ENCODE measurements at places on chromosomes 4 and X. TPM values are rescaled to one million over a fixed set of nuclear protein-coding genes. Genes with fewer than 3 reads are reported as not detected.

DNA sequence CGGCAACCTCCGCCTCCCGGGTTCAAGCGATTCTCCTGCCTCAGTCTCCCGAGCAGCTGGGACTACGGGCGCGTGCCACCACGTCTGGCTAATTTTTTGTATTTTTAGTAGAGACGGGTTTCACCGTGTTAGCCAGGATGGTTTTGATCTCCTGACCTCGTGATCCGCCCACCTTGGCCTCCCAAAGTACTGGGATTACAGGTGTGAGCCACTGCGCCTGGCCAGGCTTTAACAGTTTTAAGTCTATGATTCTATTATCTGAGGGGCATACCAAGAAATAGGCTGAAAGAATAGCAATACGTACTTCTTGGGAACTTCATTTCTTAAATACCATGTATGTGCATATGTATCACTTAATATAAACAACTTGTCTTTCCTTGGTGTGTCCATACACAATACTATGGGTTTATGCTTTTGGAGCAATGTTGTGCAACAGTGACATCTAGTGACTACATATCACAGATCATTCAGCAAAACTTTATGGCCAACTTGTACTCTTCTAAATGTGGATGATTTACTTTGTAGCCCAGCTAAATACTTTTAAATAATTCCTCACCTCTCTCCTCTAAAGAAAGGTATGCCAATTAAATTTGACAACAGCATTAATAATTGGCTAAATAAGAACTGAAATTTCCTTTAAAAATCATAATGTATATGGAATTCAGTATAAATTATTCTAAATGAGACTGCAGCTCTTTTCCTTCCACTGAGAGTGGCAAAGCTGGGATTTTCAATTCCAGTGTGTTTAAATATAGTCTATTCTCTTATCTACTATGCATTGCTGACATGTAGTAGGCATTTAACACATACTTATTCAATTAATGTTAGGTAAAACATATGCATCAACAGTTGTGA is 10.4 kb downstream of the SLC9B1 start:
- DNase-seq, result peak; percentile 86

BEX1 gene
- not detected for total RNA-seq

BEX5 gene
- total RNA-seq, result not detected

DNA sequence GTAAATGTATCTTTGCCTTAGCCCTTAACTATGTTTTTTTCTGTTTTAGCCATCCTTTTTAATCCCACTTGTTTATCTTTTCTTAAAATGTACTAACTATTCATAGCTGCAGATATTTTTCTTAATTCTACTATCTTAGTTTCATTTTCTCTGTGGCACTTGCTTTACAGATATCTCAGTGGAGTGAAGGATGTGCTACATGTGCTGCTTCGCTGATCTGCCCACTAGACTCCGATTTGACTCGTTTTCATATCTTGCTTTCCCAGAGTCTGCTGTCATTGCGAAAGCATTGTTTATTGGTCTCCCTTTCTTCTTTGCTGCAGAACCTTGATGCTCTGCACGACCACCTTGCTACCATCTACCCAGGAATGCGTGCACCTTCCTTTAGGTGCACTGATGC is 30.6 kb downstream of the GUCY1B1 start:
- DNase-seq, result no peak

IL13RA1 gene
- 85.4 TPM for total RNA-seq

DNA sequence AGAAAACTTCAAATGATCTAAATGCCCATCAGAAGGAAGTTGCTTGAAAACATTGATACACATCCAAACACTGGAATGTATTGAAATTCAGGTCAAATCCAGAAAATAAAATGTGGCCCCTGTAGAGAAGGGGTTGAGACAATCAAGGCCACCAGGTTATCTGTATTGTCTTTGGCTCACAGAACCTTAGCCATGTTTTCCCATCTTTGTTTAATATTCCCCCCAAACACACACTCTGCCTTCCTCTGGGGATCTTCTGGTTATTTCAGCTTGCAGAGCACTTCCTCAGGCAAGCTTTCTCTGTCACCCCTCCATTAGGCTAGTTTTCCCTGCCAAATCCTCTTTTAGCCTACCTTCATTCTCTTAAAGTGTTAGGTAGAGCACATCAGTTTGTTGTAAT is 30.5 kb downstream of the PAGE2 start:
- peak; percentile 56 for DNase-seq

ARR3 gene
- total RNA-seq, result not detected

- peak; percentile 7 for DNase-seq
Measured at GRCh38 chrX:111719426-111720210, 38.6 kb downstream of the ALG13 start.

DNA sequence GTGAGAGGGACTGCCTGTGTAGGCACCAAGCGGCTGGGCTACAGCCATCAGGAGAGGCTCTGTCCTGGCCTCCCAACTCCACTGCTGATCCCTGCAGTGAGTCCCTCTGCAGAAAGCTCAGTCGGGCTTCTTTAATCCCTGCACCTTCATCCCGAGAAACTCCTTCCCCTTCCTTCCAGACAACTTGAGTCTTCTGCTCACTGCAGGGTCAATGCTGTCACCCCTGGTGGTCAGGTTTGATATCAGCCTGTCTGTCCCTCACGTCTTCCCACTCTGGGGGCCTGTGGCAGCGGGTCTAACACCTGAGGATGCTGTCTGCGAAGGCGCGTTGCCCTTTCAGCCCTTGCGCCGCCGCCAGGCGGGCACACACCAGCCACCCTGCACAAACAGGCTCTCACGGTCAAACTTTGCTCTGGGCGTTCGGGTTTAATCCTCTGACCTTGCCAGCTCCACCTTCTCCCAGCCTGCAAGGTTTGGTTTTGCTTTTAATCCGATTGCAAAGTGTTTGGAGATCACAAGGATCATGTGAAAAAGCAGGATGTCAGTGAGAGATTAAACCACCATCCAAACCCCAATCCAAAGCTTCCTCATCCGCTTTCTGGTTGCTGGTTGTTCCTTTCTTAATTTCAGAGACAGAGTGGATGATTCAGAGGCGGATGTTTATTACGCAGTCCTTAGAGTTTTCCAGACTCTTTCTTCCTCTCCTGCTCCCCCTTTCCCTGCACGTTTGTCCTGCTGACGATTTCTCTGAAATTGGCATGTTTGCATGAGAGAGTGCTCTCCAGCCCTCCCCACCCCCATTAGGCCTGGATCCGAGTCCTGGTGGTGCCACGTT is 74.8 kb upstream of the SLC34A2 start:
- DNase-seq, result no peak

DNA sequence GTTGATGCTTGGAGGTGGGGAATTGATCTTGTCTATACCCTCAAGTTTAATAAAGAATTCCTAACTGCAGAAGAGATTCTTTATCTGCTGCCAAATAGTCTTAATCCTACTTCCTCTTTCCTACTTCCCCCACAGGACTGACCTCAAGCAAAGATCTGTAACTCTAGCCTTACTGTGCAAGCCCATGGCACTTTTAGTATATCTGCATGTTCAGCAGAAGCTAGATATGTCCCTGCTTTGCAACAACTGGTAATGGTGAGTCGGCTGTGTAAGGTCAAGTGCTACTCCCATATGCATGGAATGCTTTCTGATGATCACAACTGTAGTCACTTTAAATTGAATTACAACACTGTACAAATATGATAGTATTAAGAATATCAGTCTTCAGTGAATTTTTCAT is 26.3 kb upstream of the PDS5A start:
- DNase-seq, result no peak

- no peak for DNase-seq
Measured at GRCh38 chr4:40562208-40562607, 67.5 kb downstream of the RBM47 start.

GRCh38 chr4:10534820-10535219 is 77.6 kb upstream of the ZNF518B start:
- no peak for DNase-seq

Measured in dermis blood vessel endothelial cell (primary cell).